Omental fat pad (tissue), 4 donors: ENCODE measurements at places on chromosomes 2 and 18.

DNA sequence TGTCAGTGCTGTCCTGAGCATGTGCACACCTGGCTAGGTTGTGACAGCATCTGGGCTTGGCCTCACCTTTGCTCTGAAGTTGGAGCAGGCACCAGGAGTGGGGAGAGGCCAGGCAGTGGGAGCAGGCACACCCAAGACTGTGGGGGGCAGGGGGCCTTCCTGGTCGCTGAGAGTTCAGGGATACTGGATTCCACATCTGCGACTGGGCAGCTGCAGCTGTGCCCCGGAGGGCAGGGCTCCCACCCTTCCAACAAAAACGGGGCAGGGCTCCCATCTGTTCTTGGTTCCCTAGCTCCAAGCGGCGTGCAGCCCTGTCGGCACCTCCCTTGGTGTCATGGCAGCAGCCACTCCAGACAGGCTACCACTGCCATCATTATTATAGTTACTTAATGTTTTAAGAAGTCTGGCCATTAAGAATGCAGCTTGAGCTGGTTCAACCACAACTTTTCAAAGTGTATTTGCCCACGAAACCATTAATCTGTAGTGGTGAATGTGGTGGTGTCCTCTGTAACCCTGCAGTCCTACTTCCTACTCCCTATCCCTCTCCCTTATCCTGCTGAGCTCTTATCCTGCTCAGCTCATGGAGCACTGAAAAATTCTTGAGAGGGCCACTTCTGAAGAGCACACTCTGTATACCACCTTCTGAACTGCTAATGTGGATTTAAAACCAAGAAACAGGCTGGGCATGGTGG is 48.0 kb upstream of the RAB1A start:
- DNase-seq: no peak

- no peak for DNase-seq
These were observed 9.2 kb upstream of the SERPINB2 start for GRCh38 chr18:63878343-63878742.

DNA sequence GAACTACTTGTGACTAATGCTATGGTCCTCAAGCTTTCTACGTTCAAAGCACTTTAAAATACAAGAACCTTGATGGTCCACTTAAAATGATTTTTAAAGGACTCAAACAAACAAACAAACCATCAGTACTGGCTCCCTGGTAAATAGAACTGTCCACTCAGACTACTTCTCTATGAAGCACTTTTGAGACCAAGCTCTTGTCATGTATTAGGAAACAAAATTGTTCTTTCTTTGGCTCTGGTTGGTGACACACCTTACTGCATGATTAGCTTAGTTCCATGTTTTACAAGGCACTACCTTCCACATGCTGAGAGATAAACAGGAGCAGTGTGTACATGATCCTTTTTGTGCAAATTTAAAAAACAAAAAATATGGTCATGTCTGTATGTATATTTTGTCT is 19.7 kb downstream of the DARS1 start:
- DNase-seq: no peak

- DNase-seq: no peak
These were observed 84.1 kb upstream of the RTN4 start for GRCh38 chr2:55134316-55134706.
